ENCODE measurements at places on chromosomes 5 and 9.

- DNase-seq = no peak
Observed at GRCh38 chr5:107538331-107538730, 132.4 kb downstream of the EFNA5 start.

GRCh38 chr5:135891268-135891667, 4.4 kb downstream of the IL9 start:
- no peak for DNase-seq

DNA sequence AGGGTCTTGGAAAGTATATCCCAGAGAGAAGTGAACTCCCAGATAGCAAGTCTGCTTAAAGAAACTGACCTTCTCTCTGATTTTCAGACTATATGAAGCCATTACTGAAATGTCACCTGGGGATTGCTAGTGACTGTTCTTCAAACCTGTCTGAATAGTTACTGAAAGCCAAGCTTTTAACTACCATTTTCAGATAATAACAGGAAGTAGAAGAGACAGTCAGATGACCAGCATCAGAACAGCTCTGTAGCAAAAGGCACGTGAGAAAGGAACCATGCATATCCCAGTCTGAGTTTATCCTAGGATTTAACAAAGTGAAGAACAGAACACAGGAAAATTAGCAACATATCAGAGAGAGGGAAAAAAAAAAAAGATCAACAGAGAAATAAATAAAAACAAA, 74.9 kb upstream of the SELENOP start:
- DNase-seq = no peak

- peak; percentile 38 for DNase-seq
Observed at GRCh38 chr9:83307066-83307724, 231.0 kb downstream of the FRMD3 start.

DNA sequence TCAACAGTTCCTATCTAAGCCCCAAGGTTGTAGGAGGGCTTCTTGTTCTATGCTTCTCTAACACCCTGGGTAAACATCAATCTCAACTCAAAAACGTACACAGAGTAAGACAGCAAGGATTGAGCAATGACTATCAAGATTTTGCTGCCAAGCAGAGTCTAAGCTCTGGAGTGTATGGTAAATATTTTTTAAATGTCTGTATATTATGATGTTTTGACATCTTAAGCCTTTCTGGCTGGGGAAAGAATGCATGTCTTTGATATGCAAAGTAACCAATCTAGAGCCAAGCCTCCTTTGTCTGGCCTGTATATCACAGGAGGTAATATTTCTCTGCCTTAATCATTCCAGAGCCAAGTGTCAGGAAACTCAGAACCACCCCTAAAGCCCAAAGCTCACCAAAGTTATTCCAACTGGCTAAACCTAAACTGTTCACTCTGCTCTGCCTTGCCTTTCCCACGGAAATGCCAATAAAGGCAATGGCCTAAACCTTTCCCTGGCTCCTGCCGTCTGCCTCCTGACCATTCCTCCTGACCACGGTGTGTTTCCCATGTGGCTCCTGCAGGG, 45.2 kb downstream of the YIPF5 start:
- DNase-seq = peak; percentile 72

DNA sequence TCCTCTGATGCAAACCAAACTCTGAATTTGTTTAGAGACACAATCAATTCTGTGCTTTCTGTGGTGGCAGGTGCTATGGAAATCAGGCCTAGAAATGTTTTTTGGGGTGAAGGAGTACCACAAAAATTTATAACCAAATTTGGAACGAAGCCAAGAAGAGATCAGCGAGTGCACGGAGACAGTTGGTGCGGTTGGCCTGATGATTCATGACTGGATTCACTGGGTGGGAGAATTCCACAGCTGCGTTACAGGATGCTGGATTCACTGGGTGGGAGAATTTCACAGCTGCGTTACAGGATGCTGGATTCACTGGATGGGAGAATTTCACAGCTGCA, 135.6 kb upstream of the IRX4 start:
- DNase-seq = no peak

GRCh38 chr5:130773813-130774212, 391.2 kb downstream of the HINT1 start:
- DNase-seq = no peak

- no peak for DNase-seq
Observed at GRCh38 chr5:38292228-38292627, 33.9 kb downstream of the EGFLAM start.

DNA sequence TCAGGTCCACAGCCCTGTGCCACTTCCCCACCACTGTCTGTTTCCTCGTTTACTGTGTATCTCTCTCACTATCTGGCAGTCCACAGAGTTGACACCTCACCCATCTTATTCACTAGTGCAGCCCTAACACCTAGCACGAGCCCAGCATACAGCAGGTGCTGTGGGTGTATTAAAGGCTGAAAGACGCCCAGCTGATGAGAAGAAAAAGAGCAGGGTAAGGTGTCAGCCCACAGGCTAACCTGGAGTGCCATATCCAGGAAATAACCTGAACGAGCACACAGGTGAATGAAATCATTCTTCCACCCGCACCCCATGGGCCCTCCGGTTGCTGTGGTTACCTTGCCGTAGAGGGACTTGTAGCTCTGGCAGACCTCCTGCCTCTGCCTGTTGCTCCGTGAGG, 18.6 kb downstream of the ANXA6 start:
- no peak for DNase-seq

DNA sequence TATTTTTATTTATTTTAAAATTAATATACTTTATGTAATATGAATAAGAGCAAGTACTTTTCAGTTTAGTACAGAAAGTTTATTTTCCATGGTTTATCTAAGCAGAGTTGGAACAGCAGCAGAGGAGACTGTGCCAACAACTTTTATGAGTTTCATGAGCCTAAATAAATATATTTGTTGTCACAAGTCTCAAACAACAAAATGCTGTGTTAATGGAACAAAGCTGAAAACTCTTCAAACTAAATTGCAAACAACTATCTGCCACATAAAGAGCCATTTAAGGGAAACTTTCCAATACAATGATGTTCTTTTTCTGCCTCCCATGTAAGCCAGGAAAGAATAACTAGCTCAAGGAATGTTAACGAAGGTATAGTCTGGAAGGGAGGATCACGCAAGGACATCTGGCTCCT, 96.1 kb downstream of the FBN2 start:
- no peak for DNase-seq

- no peak for DNase-seq
Observed at GRCh38 chr9:3884736-3885135, 358.9 kb upstream of the RFX3 start.

DNA sequence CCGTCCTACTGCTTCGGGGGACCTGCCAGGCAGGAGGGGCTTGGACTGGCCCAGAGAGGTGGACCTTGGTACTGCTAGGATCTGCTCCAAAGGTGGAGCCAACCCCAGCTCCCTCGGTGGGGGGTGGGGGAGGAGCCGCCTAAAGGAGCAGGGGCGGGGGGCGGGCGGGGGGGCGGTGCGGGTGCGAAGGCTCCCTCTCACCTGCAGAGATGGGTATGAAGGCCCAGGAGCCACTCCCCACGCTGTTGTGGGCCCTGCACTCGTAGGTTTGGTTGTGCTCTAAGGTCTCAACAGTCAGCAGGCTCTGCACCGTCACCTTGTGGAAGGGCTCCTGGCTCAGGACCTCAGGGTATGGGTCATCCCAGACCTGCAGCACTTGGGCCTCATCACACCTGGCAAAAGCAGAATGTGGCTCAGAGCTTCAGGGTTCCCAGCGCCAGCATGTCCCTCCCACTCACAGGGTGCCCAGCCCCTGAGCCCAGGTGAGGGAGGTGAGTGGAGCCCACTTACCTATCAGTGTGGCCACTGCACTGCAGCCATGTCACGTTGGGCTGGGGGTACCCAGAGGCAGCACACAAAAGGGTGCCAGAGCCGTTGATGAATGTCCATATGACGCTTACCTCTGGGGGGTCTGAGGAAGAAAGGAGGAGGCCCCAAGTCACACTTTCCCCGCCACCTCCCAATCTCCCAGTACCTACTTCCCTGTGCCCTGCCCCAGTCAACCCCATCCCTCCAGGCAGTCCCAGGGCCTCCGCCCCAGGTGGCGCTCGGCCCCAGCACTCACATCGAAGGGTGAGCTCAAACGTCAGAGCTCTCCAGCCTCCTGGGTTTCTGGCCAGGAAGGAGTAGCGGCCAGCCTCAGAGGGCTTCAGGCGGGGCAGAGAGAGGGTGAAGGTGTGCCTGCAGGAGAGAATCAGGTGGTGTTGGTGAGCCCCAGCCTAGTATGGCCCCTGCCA, 16.4 kb downstream of the CSF1R start:
- no peak for DNase-seq

DNA sequence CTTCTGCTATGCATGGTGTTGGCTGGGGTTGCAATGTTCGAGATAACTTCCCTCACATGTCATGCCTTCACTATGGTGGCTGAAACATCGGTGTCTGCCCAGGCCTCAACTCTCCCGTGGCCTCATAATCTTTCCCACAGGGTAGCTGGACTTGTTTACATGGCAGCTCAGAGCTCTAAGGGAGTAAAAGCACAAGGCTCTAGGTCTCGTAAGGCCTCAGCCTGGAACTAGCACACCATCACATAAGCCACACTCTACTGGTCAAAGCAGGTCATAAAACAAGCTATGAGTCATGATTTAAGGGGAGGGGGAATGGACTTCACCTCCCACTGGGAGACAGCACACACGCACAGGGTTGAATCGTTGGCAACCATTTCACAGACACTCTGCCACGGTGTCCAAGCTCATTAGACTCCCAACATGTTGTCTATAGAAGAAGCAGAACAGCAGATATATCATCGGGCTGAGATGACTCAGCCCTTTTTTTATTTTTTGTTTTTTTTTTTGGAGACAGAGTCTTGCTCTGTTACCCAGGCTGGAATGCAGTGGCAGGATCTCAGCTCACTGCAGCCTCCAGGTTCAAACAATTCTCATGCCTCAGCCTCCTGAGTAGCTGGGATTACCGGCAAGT, 66.8 kb upstream of the IL17B start:
- DNase-seq = peak; percentile 100

DNA sequence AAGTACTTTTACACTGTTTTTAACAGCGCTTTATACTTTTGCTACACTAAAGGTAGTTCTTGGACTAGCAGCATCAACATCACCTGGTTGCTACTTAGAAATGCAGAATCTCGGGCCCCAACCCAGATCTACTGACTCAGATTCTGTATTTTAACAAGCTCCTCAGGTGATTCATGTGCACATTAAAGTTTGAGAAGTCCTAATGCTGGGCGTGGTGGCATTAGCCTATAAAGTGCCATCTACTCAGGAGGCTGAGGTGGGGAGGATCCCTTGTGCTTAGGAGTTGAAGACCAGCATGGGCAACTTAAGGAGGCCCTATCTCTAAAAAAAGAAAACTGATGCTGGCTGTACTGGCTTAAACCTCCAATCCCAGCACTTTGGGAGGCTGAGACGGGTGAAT, 26.7 kb downstream of the TMEM252 start:
- no peak for DNase-seq

GRCh38 chr9:137728444-137729311, 109.9 kb downstream of the EHMT1 start:
- DNase-seq = no peak

DNA sequence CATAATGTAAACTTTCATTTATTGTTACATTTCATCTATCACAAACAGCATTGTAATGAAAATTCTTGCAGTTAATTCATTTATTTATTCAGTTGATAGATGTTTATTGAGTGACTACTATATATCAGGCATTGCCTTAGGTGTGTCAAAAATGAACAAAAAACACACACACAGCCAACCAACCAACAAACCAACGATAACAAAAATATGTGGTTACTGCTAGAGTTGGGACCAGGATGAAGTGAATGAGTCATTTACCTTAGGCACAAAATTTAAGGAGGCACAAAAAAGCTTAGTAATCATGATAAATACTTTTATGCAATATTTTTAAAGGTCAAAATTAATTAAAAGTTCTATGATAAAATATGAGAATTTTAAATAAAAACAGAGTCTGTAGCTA, 223.4 kb downstream of the CSNK1G3 start:
- no peak for DNase-seq

DNA sequence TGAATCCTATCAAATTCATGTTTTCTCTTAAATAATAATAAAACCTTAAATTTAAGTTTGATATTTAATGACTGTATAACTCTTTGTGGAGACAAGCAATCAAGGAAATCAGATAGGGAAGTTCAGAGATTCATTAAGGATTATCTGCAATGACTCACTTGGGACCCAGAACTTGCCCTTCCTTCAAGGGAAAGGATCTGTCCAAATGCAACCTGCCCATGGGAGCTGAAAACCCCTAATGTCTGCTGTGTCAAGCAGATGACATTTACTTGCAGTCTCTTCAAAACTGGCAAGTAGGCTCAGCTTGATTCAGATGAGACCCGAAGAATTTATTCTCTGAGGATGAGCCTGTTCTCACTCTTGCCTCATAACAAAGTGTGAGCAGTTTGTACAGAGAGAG, 1577.6 kb downstream of the EFNA5 start:
- DNase-seq = no peak

DNA sequence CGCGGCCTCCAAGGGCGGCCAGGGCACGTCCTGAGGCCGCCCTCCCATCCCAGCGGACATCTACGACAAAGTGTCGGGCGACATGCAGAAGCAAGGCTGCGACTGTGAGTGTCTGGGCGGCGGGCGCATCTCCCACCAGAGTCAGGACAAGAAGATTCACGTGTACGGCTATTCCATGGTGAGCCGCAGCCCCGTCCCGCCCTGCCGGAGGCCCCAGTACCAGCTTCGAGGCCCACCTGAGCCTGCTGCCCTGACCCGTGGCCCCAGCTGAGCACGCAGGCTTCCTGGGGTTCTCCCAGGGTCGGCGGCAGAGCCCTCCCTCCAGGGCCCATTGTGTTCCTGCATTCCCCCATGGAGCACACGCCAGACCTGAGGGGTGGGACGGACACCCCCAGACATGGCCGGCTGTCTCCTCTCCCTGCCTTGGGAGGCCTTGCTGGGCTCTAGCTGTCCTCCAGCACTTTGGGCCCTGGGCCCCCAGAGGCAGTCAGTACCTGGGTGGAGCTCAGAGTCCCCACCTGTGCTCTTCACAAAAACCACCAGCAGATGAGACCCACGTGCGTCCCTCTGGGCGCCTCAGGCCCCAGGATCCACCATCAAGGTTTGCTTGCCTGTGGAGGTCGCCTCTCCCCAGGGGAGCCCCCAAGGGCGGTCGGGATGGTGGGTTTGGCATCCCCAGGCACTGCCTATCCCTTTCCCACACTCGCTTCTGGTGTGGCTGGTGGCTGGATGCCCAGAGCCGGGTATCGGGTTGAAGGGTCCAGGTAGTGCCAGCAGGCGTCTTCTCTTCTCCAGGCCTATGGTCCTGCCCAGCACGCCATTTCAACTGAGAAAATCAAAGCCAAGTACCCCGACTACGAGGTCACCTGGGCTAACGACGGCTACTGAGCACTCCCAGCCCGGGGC, 1.0 kb downstream of the PHPT1 start:
- no peak for DNase-seq
